ENCODE measurements at places on chromosomes 12 and 14.

DNA sequence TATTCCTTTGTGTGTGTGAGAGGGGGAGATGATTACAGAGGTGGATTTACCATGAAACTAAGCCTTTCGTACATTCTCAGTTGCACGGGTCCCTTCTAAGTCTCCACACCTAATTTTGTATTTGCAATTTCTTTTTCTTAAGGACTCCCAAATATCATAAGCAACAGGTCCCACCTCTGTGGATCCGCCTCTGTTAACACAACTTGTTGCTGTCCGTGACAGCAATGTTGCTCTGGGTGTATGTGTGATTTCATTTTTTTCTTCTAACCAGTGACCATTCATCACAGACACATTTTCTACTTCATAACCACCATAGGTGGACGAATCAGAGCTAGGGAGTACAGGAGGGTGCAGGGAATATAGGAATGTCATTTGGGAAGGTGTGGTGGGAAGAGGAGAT lies 81.1 kb downstream of the NRXN3 start:
- no peak for DNase-seq

DNA sequence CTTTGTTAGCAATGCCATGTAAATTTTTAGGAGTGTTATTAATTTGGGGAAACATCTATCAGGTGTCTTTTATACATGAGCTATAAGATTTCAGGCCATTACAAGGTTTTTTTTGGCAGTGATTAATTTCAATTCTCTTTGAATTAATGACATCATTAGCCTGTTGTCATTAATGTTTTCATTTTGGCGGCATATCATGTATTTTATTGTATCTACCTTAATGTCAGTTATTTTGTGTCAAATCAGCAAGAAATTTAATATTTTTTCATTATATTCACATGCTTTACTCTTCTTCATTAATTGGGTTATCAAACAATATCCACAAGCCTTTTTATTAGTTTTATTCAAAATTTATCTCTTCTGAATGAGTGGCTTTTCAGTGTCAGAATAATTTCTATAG lies 153.0 kb upstream of the CAND1 start:
- DNase-seq, result no peak

DNA sequence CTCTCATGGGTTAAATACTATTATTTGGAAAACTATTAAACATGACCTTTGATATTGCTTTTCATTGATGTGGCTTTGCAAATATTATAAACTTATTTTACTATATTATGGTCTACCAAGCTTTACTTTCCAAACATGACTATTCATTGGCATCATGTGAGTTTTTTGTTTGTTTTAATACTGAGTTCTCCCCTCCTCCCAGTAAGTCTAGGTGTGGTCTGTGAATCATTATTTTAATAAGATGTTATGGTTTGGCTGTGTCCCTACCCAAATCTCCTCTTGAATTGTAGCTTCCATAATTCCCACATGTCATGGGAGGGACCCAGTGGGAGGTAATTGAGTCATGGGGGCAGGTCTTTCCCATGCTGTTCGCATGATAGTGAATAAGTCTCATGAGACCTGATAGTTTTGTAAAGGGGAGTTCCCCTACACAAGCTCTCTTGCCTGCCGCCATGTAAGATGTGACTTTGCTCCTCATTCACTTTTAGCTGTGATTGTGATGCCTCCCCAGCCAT lies 80.0 kb downstream of the BORCS5 start:
- DNase-seq, result no peak

DNA sequence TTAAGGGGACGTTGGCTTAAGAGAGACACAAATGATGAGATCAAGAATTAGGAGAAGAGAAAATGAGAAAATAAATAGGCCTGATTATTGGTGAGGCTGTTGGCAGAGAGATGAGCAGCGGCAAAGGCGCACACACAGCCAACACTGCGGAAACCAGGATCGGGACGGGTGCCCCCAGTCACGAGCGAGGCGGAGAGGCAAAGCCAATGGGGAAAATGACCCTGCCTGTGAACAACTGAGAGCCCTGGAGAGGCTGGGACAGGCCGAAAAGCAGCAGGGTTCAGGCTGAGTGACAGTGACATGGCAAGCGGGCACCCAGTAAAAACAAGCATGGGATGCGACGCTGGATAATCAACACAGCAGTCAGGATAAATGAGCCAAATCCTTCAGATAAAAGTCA lies 21.0 kb downstream of the SLC15A4 start:
- DNase-seq, result no peak

DNA sequence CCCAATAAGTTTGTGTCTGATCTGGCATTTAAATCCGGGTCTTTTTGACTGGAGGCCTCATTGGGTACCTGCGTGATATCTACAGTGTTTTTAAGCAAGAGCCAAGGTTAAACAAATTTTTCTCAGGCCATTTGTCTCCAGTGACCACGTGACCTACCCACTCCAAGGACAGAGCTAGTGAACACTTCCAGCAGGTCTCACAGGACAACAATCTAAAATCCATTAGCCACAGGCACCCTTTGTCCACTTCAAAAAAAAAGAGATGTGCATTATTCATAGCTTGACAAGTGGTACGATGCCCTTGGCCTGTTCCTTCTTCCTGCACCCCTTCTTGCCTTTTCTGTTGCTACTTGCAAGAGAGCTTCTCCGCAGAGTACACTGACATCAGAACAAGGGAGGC lies 109.6 kb upstream of the GSC start:
- DNase-seq, result no peak

GRCh38 chr14:54798465-54799124 lies 104.0 kb downstream of the GCH1 start:
- no peak for DNase-seq

GRCh38 chr12:25271486-25272098 lies 20.9 kb upstream of the KRAS start:
- no peak for DNase-seq

GRCh38 chr12:46926526-46926925 lies 100.7 kb upstream of the SLC38A4 start:
- no peak for DNase-seq

DNA sequence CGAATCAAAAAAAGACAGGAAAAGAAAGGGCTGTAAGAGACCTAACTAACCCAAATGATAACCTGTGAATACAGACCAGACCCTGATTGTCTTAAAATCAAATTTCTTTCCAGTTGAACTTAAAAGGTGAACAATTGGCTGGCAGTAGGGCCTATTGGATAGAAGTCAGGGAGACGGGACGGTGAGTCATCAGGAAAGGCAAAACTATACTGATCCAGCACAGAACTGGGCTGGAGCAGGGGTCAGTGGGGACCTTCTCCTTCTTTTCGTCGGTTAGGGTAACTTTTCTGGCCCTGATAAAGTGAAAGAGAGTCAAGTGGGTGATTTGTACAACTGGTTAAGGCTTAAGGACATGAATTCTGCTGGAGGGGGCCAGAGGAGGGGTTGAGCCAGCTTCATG lies 84.9 kb upstream of the OTX2 start:
- DNase-seq, result no peak

- DNase-seq, result peak; percentile 24
Measured at GRCh38 chr14:63770187-63770807, 42.4 kb upstream of the SGPP1 start.

- DNase-seq, result no peak
Measured at GRCh38 chr12:120639771-120640721, at the start of gene CABP1. Gene CABP1 (plus strand): TSS chr12:120640626. CDS start chr12:120640686, 60 bp downstream.

GRCh38 chr12:86683568-86684304 lies 427.5 kb upstream of the MGAT4C start:
- no peak for DNase-seq

GRCh38 chr12:6767353-6768319 lies 1.5 kb downstream of the PTMS start:
- DNase-seq, result no peak

DNA sequence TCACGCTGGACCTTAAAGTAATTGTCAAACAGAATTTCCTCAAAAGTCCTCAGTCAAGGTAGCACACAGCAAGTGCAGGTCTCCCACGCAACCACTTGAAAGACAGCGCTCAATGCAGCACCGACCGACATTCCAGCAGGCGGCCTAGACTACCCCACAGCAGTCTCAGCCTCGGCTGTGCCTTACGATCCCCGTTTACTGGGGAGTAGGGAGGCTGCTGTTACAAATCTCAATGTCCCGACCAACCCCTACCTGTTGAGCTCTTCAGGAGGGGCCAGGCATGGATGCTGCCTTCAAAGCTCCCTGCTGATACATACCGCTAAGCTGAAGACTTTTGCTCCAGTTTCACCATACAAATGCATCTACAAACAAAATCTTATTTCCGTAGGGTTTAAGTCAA lies 21.8 kb downstream of the VPS37B start:
- DNase-seq, result no peak

DNA sequence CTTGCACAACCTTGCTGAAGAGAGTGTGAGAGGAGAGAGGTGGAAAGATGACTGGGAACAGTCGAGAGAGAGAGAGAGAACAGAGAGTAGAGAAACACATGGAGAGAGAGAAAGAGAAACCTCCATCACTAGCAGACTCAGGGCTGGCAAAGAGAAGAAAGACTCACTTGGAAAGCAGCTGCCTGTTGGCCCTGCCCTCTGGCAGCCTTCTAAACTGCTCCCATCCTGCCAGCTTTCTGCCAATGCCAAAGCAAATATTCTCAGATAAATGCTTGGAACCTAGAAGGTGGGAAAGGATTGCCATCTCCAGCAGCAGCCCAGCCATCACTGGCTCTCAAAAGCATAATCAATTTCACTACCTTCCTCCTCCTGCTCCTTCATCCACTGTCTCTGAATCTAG lies 107.9 kb upstream of the WSCD2 start:
- DNase-seq, result no peak

DNA sequence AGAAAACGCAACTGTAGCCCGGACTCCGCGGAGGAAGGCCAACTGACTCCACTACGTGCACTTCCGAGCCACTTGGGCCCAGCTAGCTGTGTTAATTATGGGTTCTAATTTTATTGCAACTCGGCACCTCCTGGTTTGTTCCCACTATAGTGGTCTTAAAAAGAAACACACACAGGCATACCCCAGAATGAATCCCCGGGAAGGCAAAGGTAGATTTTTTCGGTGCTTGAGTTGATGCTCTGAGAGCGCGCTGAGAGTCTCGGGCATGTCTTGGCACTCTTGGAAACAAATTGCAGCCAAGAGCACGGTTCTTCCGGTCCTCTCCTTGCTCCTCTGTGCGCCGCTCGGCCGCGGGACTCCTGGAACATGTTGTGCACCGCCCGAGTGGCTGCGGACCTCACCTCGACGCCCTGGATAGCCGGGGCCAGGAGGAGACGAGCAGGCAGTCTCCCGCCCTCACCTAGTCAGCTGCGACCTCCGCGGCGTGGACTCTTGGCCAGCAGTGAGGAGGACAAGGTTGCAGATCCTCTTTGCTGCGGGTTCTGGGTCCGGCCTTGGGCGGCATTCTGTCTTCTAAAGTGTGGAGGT lies 6.8 kb upstream of the PAX9 start:
- no peak for DNase-seq

DNA sequence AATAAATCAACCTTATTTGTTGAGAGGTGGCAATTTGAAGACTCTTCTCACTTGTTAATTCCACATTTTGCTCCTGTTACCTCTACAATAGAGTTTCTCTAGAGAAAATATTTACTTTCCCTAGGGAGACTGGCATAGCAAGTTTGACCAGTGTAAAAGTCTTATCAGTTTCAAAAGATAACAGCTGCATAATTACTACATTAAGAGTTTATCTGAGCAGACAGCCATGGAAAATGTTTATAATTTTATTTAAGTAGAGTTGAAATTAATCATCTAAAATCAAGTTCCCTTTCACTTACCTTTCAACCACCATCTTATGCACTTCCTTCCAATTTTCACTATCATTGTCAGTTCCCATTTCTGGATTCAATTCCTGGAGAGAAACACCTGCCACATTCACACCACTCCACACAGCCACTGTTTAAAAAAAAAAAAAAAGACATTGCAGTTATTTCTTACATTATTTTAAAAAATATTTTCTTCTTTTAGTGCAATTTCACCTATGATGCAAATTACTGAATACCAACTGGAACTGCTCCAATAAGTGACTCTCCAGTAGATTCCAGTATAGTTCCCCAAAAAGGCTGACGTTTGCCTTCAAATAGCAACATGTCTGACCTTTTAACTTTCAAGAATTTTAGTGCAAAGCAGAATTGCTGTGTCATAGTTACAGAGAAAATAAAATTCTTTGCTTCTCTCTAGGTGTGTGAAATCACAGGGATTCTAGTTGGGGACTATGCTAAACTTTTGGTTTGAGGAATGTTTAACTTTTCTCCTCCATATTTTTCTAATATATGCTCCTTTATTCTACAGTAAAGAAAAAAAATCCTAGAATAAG lies 19.4 kb downstream of the LDHB start:
- no peak for DNase-seq

DNA sequence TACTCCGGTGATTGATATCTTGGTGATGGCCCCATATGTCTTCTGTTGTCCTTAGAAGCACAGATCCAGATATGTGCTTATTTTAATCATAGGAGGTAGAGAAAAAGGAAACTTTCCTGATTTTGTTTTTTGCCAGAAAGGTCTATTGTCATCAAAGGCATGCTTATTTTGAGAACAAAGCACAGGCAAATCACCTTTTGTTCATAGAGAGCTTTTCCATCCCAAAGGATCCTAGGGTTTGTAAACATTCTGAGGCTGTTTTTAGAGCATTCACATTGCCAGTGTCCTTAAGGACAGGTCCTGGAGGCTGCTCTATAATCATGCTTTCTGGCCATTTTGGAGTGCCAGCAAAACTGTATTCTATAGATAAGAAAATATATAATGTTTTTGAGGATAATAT lies 148.5 kb upstream of the SEL1L start:
- no peak for DNase-seq

GRCh38 chr12:81077686-81078441 lies at the start of gene ACSS3:
Gene ACSS3 (plus strand): TSS chr12:81078079. CDS start chr12:81078121, 42 bp downstream.
- no peak for DNase-seq
